ENCODE measurements at places on chromosomes 6 and 20.

GRCh38 chr6:144006736-144007477 lies 1.2 kb downstream of the PLAGL1 start:
- peak; percentile 11 for DNase-seq

DNA sequence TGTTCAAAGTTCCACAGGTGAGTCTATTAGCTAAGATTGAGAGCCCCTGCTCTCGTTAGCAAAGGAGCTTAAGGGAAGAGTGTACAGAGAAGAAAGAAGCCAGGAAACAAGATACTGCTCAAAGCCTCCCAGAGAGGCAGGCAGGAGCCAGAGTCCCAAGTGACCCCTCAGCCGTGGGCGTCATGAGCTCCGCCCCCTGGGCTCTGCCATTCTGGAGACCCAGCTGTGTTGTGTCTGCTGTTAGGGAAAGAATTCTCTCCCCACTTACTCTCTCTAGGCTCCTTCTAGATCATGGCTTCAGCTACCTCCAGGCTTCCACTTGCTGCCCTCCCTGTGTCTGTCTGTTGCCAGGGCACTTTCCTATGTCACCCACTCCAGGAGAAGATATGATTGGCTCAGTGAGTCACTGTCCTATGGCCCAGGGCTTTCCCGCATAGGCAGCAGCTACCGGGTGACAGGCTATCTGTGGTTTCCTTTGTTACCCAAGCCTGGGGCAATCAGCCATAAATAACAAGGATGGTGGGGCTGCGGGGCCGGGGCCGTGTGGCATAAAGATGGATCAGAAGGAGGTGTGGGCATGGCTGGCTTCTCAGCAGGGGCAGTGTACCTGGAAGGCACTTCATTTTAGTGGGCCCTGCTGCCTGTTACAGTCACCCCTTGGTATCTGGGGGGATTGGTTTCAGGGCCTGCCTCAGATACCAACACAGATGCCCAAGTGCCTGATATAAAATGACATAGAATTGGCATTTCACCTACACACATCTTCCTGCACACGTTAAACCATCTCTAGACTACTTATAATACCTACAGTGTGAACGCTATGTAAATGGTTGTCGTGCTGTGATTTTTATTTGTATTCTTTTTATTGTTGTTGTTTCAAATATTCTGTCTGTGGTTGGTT lies 118.9 kb downstream of the ARMC2 start:
- no peak for DNase-seq

GRCh38 chr20:63741676-63742380 lies 2.3 kb downstream of the SLC2A4RG start:
- no peak for DNase-seq

DNA sequence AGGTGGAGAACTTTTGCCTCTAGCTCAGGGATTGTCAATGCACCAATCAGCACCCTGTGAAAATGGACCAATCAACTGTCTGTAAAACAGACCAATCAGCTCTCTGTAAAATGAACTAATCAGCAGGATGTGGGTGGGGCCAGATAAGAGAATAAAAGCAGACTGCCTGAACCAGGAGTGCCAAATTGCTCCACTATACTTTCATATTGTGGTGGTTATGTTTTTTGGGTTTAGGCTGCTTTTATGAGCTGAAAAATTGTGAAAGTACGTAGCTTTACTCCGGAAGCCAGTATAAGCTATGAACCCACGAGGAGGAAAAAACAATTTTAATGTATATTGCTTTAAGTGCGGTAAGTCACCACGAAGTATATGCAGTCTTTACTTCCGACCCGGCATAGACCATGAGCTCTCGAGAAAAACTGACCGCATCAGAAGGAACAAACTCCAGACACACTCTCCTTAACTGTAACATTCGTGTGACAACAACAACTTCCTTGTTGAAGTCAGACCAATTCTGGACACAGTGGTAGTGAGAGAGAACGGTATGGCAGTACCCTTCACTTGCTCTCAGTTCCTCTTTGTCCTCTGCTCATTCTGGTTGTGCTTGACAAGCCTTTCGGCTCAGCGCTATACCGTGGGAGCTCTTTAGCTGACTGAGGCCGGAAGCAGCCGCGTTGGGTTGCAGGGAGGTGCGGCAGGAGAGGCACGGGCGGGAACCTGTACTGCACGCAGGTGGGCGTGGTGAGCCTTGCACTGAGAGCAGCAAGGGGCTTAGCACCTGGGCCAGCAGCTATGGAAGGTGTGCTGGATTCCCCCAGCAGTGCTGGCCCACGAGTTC lies 81.9 kb upstream of the E2F3 start:
- no peak for DNase-seq

- DNase-seq, result no peak
Measured at GRCh38 chr6:4157506-4157905, 22.1 kb upstream of the ECI2 start.

DNA sequence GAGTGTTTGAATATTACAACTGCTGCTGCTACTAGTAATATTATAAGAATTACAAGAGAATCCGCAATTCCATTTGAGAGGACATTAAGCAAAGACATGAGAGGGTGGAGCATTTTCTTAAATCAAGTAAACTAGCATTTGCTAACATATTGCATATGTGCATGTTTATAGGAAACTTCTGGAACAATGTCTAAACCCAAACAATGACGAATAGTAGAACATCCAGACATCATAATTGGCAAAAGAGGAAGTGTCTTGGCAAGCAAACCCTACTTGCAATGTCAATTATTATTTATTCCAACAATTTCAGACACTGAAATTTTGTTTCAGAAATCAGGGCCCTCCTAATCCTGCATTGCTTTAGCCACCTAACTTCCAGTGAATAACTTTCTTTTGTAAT lies 1155.3 kb upstream of the GJE1 start:
- no peak for DNase-seq

DNA sequence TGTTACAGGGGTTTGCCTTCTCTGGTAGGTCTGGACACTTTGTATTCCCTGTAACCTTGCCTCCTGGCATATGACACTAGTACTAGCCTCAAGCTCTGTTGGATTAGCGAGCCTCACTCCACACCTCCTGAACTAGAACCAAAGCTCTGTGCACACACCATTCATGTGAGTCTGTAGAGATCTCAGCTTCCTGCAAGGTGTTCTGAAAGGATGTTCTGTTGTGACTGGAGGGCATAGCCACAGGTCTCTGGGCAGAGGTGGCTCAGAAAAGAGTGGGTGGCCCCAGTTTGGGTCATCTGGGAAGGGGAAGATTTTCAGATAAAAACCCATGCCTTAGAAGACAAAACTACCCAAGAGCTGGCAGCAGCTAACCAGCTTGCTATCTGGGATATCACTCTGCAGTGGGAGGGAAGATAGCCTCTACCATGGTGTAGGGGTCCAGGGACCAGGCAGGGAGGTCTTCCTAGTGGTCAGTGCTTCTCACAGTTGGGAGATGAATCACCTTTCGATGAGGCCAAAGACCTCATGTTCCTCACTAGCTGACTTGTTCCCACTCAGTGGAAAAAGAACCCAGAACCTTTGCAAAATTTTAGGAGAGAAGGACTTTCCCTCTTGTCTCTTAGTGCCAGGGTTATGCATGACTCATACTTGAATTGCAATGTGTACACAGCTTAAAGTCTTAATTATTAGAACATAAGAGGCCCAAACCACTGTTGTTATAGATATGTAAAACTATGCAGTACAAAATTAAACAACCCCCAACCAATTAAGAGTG lies 41.4 kb downstream of the HLA-F start:
- DNase-seq, result no peak
